T-helper 22 cell (primary cell): ENCODE measurements at places on chromosomes 3 and 15.
A peak's percentile ranks its signal among the peaks of the same experiment; 100 is the strongest.

DNA sequence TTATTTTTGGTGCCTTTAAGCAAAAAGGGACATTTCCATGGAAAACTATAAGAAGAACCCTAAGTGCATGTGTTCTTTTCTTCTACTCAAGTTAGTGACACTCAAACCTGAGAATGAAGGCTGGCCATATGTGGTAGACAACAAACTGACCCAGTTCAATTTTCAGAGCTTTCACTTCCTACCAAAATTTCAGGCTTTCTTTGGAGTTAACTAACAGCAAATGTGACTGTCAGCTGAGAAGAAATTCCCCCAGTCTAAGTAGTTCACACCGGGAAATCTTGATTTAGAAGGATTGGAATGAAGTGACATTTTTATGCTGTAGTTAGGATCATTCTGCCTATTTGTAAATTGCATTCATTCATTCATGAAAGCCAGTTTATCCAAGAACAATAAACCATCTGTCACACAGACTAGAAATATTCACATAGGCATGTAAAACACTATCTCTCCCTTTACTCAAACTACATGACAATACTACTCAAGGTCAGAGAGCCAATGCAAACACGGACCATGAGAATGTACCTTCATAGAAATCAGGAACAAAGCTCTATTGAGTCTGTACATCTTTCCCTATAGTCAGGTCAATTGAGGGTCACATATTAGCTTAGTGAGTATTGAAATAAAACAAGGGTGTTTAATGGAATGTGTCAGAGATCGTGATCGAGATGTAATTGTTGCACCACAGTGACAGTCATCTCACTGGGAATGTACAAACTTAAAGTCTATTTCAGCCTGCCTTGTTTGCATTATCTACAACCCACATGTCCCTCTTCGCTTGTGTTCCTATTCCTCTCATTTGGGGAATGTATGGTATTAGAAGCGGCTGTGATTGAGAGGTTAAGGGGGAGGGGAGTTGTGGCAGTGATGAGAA lies 113.8 kb upstream of the TGFBR2 start:
- DNase-seq: no peak

GRCh38 chr3:99862208-99862607 lies 44.5 kb downstream of the CMSS1 start:
- DNase-seq: no peak

DNA sequence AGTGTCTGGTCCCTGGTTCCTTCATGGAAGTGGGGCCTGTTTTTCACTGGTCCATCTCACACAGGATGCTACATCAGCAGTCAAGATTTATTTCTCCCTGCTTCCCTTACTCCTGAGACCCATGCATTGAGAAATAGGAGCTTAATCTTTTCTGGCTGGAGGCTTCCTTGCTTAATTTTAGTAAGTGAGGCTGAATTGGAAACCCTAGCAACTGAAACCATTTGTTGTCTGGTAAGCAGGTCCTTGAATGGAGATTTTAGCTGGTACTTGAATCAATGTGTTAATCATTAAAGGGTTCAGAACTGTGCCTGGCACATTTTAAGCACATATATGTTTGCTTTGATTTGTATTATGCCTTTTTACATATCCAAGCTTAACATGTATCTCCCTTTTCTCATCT lies 20.2 kb upstream of the MEF2A start:
- DNase-seq: no peak

DNA sequence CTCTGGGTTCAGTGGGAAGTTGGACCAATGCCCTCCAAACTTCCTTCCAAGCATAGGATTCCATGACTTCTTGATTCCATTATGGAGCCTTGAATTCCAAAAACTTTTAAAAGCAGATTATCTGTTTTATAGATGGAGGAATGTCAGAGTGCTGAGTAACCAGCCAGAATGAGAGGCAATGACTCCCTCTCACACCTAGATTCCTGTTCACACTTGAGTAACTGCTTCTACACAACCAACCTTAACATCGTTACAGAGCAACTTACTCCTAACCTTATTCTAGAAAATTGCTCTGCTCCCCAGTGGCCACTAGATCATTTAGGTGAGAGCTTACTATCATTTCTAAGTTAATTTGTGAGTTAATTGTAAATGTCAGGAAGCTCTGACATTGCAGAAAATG lies 24.2 kb upstream of the NR2F2 start:
- DNase-seq: no peak

- DNase-seq: no peak
Observed at GRCh38 chr15:87739081-87739480, 517.5 kb downstream of the NTRK3 start.

- DNase-seq: no peak
Observed at GRCh38 chr3:80994085-80994665, 767.3 kb downstream of the GBE1 start.

DNA sequence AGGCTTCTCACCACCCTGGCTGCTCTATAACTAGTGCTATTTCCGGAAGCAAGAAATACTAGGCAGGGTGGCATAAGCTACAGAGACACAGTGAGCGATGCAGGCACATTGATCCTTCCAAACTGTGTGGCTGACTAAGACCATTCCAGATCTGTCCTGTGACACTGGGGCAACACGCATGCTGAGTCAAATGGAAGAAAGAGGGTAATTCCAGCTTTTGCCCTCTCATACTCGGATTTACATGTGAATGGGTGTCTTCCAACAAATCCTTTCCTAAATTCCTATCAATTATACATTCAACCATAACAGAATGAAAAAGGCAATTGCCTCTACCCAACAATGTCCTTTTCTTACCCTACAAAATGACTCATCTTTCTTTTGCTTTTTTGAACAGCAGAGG lies 5.1 kb downstream of the FSIP1 start:
- no peak for DNase-seq

DNA sequence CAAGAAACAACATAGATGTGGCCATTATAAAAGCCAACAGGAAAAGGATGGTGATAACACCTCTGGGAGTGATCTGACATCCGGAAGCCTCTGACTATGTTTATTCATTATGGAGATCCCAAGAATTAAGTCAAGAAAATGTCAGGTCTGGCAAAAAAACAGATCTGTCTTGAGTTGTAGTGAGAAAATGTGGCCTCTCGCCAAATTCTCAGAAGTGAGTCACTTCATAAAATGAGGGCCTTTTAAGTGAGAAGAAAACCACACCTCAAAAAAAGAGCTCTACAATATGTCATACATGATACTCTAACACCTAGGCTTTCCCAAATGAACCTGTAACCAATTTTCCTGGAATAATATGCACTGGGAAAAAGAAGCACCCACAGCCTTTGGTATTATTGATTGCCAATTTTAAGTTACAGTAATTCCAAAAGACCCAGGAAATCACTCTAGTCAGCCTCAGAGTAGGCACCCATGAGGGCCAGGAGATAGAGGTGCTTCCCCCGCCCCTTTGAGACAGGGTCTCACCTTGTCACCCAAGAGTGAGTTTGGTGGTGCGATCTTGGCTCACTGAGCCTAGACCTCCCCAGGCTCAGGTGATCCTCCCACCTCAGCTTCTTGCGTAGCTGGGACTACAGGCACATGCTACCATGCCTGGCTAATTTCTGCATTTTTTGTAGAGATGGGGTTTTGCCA lies 38.0 kb downstream of the CCR3 start:
- peak; percentile 16 for DNase-seq

DNA sequence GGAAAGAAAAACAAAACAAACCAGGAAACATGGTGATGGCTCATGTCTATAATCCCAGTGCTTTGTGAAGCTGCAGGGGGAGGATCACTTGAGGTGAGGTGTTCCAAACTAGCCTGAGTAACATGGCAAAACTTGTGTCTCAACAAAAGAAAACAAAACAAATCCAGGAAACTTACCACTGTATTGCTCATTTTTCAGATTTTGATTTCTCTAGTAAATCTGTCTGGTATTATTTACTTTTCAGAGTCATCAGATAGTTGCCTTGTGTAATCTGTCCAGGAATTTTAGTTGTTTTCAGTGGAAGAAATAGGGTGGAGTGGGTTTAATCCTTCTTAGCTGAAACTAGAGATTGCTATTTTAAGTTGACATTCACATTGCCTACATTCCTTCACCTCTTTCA lies 91.8 kb upstream of the ALCAM start:
- no peak for DNase-seq

DNA sequence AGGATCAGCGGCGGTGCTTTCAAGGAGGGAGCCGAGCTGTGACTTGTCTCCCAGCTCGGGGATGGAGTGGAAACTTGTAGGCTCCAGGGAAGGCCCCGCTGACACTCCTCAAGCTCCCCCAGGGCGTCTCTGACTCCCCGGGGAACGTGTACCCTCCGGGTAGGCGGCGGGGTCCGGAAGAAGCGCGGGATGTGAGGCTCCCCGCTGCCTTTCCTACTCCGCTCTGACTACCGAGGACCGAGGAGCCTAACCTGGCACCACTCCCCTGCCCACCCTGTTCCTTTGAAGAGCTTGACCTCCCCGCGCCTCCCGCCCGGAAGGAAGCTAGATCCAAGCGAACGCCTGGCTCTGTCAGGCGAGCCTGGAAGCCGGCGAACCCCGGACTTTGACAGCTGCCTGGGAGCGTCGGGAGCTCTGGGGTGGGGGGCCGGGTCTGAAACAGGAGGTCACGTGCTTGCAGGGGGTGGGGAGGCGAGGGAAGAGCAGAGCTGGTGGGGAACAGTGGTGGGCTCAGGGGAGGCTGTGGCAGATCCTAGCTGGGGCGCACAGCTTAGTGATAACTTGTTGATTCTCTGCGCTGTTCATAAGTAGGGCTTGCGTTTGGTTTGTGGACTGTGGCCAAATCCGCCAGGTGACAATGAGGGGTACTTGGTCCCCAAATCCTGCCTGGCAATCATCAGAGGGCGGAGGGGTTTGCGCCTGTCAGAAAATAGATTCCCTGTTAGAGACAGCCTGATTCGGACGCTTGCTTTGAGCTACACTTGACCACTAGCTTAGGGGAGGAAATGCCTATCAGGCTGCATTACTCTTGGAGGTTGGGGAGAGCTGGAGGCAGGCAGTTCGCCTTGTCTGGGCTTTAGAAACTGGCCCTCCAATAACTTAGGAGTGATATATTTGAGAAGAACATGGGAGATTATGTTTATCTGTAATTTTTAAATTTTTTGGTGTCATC lies 1.2 kb downstream of the CLSTN2 start:
- DNase-seq: no peak

DNA sequence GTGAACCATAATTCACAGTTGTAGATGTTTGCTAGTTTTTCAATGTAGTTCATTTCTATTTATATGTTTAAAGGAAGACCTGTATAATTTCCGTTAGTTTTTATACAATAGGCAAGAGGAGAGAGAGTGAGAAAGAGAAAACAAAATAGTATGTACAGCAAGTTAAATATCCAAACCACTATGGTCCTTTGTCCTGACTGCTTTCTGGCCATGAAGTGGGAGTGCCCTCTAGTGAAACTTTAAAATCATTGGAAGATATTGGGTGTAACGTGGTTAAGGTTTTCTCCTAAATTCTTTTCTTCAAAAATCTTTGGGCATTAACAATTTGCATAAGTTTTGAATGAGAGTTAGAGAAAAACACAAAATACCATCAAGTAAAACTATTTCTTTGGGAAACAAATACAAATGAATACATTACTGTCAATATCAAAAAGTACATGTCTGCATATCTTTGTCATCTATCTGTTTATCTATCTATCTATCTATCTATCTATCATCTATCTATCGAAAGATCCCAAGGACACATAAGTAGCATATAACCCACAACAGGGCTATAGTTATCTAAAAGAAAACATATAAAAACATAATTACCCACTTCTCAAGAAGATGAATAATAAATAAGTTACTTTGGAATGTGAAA lies 534.6 kb upstream of the ATP11B start:
- no peak for DNase-seq

GRCh38 chr3:51622413-51622812 lies 48.6 kb upstream of the TEX264 start:
- no peak for DNase-seq

GRCh38 chr3:65246561-65246960 lies 558.8 kb upstream of the ADAMTS9 start:
- no peak for DNase-seq

- DNase-seq: no peak
Observed at GRCh38 chr3:127196002-127196401, 3.1 kb downstream of the PRR23E start.

- no peak for DNase-seq
Observed at GRCh38 chr3:27349832-27350231, 19.4 kb downstream of the NEK10 start.
